ENCODE measurements at places on chromosomes 1 and 21.

DNA sequence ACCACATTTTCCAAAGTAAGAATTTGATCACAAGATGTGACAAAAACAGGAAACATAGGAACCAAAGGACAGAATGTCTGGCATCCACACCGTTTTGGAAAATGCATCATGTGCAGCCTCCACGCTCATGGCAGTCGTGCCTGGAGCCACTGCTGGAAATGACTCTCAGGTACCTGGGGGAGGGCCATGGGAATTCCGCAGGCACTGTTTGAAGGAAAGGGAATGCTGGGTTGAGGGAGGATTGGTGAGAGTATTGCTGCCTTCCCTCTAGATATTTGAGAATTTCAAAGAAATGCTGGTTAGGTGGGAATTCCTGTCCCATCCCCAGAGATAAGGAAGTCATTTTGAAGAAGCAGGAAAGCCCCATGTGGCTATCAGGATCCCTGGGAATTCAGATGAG is 10.8 kb downstream of the SLAMF1 start:
- no peak for DNase-seq

DNA sequence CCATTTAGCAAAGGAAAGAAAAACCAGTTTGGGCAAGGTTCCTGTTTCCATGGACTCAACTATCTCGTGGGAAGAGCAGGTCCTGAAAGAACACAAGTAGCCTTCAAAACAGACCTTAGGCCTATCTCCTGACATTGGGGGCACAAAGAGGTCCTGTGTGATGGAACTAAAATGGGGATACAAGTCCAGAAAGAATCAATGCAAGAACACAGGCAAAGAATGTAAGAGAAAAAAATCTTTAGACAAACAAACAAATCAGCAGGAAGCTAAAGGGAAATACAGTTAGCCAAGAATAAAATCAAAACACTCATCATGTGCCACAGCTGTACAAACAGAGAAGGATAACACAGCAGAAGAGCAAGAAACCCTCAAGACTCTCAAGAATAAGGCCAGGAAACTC is 28.2 kb downstream of the SLC30A10 start:
- DNase-seq, result no peak

GRCh38 chr1:65330822-65331221 is 21.5 kb downstream of the DNAJC6 start:
- DNase-seq, result no peak

DNA sequence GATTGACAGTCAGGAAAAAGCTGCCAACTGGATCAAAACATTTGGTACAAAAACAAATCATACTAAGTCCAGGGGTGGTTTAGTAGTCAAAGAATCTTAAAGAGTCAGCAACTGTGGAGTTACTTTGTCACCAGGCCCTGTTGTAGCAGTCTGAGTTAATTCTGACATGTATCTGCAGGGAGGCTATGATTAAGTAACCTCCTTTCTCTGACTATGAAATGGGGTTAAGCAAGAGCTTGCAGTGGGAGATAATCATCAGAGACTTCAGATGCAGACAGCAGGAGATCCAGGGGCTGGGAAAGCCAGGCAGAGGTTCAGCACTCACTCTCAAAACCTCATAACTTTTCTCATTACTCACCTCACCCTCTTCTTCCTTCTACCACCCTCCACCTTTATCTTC is 99.2 kb upstream of the BTG3 start:
- DNase-seq, result peak; percentile 54

GRCh38 chr1:152514715-152515433 is 592 bp downstream of the CRCT1 start:
- no peak for DNase-seq

GRCh38 chr1:197915260-197915861 is 1.8 kb upstream of the LHX9 start:
- DNase-seq, result no peak

DNA sequence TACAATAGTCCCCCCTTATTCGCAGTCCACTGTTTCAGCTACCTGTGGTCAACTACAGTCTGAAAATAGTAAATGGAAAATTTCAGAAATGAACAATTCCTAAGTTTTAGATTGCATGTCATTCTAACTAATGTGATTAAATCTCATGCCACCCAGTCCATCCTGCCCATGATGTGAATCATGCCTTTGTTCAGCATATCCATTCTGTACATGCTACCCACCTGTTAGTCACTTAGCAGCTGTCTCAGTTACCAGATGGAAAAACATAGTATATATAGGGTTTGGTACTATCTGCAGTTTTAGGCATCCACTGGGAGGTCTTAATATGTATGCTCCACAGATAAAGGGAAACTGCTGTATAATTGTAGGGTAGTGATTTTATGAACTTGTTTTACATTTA is 16.6 kb upstream of the HAO2 start:
- DNase-seq, result no peak

- DNase-seq, result peak; percentile 73
Observed at GRCh38 chr1:35264871-35265270, 3.6 kb upstream of the ZMYM4 start.

DNA sequence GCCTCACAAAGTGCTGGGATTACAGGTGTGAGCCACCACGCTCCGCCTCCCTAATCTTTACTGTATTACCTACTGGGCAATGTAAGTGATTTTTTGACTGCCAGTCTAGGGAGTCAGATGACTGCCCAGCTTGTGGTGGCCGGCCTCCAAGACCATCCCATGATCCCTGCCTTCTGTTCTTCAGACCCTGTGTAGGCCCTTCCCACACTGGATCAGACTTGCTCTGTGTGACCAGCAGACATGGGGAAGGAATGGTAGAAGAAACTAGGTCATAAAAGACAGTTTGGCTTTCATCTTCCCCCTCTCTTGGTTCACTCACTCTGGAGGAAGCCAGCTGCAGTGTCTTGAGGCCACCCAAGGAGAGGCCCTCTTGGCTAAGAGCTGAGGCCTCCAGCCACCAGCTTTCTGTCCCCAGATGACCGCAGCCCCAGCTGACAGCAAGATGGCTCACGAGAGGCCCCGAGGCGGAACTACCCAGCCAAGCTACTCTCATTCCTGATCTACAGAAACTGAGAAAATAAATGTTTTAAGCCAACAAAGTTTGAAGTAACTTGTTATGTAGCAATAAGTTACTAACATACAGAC is 14.5 kb upstream of the CBR3 start:
- DNase-seq, result peak; percentile 36

DNA sequence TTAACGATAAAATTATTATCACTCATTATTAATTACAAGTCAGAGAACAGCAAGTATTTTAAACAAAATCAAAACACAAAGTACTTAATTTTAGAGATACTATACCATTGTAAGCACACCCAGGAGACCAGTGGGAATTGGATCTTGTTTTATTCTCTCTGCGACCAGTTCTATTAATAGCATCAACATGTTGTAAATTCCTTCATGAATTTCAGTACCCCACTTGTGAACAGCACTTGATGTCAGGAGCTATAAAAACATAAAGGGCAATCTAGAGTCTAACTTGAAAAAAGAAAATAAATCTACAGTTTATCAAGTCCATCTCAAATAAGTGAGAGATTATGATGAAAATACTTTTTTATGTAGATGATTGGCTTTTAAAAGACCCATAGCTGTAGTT is 42.9 kb downstream of the USP24 start:
- DNase-seq, result no peak

Measured in adipocyte (in vitro differentiated cells).